ENCODE measurements at places on chromosomes 13 and 19.

DNA sequence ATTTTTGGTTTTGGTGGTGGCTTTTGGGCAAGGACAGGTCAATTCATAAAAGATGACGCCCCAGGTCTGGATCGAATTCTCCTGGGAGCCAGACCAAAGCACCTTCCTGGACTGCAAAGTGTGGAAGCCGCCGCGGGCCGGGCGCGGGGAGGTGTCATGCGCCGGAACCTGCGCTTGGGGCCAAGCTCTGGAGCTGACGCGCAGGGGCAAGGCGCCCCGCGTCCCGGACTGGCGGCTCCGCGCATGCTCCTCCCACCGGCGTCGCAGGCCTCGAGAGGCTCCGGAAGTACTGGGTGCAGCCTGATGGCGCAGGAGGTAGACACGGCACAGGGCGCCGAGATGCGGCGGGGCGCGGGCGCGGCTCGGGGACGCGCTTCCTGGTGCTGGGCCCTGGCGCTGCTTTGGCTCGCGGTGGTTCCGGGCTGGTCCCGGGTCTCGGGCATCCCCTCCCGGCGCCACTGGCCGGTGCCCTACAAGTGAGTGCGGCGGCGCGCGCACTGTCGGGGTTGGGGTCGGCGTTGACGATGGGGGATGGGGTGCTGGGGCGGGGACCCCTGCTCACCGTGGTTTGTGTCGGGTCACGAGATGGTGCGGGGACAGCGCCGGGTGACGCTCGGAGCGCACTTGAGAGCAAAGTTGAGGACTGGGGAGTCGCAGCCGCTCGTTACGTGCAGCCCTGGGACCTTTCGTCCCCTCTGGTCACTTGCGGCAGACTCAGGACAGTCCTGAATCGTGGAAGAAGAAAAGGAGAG lies at the start of gene CLN5:
TSS of gene CLN5 (plus strand) at position 286 of the 752 bp plus-strand sequence. CDS start at position 304, 18 bp downstream.
- peak; percentile 98 for DNase-seq

DNA sequence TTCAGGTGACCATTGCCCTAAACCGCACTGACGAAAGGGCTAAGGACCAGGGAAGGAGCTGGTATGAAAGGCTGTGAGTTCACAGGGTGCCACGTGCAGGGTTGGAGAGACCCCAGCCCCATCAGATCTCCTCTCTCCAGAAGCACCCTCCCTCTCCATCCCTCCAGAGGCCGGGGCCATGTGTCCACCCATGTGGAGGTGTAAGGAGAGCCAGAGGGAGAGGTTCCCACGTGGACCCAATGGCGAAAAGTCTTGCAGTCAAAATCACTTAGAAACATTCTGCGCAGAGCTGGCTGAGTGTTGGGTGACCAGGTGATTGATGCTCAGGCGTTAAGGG lies 168.3 kb downstream of the COL4A1 start:
- no peak for DNase-seq

- no peak for DNase-seq
Measured at GRCh38 chr13:86992251-86992650, 678.9 kb upstream of the SLITRK5 start.

DNA sequence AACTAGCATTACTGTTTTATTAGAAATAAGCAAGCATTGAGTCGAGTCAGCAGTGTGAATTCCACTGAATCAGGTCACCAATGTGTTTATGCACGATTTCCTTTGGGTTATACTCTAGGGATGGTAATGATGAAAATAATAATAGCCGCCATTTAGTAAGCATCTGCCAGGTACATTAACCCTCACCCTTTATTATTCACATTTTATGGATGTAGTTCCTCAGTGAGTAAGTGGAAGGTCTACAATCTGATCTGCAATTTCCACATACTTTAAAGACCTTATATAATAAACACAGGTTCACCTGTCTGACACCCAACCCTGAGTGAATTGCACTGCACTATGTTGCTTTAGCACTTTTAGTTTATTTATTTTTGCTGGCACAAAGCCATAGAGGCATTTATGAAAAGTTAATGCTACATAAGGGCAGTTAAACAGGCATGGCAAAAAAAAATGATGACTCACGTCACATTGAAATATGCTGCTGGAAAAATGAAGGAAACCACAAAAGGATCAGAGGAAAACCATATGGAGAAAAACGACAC lies 122.4 kb downstream of the TRPC4 start:
- no peak for DNase-seq

GRCh38 chr19:22526661-22527272 lies 104.6 kb upstream of the ZNF98 start:
- no peak for DNase-seq

GRCh38 chr19:44570984-44571684 lies 41.7 kb upstream of the CEACAM20 start:
- peak; percentile 31 for DNase-seq

Data from CD4-positive, alpha-beta memory T cell (primary cell).